ENCODE measurements at places on chromosomes 1 and 21.

- no peak for DNase-seq
Measured at GRCh38 chr1:11648732-11649158, 5.5 kb downstream of the FBXO2 start.

DNA sequence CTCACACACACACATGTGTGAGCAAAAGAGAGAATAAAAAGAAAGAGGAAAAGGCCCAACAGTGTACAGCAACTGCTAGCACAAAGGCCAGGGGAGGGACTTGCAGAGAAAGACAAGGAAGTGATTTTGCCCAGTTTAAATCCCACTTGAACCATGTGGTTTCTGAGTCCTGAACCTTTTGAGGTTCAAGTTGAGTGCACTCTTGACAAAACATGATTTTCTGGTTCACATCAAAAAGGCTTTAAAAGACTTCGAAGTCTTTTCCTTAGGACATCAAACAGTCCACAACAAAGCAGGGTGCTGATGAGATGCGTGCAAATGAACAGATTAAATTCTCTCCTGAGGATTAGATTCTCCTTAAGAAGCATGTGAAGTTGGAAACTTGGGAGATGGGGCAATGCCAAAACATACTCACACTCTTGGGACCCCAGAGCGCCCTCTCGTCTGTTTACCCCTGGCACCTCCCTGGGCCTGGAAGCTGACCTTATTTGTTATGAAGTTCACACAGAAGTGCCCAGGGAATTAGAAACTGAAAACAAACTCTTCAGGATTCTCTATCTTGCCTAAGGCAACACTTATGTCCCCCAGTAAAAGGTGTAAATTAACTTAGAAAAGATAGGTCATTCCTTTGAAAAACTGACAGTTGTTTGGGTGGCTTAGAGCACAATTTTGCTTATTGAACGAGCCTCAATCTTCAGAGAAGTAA is 31.5 kb downstream of the RNF220 start:
- no peak for DNase-seq

DNA sequence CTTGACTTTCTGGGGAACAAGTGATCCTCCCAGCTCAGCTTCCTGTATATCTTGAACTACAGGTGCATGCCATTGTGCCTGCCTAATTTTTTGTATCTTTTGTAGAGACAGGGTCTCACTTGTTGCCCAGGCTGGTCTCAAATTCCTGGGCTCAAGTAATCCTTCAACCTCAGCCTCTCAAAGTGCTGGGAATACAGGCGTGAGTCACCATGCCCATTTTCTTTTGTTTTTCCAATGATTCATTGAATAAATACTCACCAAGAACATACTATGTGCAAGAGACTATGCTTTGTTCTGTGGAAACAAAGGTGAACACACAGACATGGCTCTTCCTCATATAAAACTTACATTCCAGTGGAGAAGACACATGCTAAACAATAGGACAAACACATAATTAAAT is 407.8 kb upstream of the DAB1 start:
- no peak for DNase-seq

DNA sequence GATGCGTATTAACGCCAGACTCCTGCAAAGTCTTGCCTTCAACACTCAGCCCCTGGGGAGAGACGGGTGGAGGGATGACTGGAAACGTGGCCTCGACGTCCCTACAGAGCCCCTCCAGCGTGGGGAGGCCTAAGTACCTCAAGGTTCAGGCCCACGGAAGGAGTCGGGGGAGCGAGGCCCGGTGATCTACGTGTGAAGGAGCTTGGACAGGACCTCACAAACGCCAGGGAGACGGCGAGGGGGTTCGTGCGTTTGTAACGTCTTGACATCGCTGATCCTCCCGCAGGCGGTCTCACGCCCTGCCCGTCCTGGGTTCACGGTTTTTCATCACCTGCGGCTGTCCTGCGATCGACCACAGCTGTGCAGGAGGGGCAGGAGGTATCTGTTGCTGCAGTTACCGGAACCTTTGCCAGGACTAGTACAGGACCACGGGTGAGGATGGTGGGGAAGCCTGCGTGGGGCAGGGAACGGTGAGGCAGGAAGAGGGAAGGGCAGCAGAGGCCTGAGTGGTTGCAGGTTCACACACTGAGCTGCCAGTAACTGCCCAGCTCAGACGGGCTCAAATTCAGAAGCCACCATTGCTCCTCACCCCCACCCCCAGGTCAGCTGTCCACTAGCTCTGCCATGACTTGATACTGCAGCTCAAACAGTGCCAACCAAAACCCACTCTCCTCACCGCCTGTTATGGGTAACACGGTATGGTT is 889 bp upstream of the CCNL2 start:
- DNase-seq, result peak; percentile 21

- no peak for DNase-seq
Measured at GRCh38 chr1:94607398-94607797, 65.8 kb upstream of the F3 start.

DNA sequence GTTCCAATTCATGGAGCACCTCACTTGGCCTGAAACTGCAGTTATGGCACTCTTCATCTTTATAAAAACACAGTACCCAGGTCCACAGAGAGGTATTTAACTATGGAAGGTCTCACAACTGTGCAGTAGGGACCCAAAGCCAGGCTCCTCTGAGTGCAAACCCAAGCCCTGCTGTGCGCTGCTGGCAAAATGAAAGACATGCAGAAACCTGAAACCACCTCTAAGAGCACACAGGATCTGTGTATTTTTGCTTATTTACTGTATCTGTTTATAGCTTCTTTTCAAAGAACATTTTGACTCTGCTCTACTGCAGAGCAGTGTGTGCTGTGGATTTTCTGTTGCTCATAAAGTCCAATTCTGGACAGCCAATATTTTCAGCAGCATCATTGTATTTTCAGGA is 166.6 kb downstream of the DSCAM start:
- DNase-seq, result no peak

DNA sequence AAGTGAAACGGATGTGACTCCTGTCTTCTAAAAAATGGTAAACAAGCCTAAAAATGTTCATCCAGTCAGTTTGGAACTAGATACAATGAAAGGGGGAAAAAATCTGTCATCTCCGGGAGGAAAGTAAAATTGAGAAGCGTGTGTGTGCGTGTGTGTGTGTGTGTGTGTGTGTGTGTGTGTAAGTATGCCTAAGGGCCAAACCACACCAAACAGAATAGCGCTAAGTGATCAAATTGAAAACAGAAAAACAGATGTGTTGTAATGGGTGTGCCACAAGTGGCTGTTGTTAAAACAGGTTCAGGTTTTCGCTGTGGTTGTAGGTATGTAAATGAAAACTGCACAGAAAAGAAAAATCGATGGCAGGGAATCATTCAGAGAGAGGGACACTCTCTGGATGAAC is 106.7 kb downstream of the RNF220 start:
- DNase-seq, result no peak

GRCh38 chr1:167270349-167271092 is 49.8 kb downstream of the POU2F1 start:
- no peak for DNase-seq

DNA sequence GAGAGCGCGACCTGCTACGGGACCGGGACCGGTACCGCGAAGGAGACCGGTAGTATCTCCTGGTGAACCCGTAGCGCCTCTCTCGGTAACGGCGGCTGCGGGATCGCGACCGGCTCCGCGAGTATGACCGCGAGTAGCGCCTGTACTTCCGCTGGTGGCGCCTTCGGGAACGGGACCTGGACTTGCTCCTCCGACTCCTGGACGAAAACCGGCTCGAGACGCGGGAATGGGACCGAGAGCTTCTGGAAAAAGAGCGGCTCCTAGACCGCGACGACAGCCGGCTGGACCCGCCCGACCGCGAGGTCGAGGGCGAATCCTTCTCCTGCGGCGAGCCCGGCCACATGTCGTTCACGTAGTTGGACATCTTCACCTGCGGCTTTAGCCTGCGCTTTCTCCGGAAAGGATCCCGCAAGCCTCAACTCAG is 642 bp downstream of the RSRP1 start:
- no peak for DNase-seq

DNA sequence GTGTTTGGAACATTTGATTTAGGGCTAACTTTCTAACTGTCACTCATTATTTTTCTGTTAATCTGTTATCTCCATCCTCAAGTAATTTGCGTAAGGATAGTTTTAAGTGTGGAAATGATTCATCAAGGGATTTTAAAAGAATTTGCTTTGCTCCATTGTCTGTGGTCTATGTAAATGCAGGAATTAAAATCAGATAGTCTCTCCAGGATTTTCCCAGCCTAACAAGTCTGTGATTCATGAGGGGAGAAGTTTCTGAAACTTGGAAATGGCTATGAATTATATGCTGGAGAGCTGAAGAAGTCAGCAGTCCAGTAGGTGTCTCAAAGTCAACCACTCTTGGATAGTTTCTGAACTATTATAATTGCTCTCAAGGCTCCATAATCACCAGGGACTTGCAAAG is 264.5 kb downstream of the MRPL39 start:
- no peak for DNase-seq

- no peak for DNase-seq
Measured at GRCh38 chr1:58577654-58578030, 590 bp upstream of the TACSTD2 start.

- no peak for DNase-seq
Measured at GRCh38 chr1:232596666-232597303, 33.1 kb downstream of the SIPA1L2 start.

GRCh38 chr1:29569971-29570634 is 333.8 kb downstream of the PTPRU start:
- no peak for DNase-seq

DNA sequence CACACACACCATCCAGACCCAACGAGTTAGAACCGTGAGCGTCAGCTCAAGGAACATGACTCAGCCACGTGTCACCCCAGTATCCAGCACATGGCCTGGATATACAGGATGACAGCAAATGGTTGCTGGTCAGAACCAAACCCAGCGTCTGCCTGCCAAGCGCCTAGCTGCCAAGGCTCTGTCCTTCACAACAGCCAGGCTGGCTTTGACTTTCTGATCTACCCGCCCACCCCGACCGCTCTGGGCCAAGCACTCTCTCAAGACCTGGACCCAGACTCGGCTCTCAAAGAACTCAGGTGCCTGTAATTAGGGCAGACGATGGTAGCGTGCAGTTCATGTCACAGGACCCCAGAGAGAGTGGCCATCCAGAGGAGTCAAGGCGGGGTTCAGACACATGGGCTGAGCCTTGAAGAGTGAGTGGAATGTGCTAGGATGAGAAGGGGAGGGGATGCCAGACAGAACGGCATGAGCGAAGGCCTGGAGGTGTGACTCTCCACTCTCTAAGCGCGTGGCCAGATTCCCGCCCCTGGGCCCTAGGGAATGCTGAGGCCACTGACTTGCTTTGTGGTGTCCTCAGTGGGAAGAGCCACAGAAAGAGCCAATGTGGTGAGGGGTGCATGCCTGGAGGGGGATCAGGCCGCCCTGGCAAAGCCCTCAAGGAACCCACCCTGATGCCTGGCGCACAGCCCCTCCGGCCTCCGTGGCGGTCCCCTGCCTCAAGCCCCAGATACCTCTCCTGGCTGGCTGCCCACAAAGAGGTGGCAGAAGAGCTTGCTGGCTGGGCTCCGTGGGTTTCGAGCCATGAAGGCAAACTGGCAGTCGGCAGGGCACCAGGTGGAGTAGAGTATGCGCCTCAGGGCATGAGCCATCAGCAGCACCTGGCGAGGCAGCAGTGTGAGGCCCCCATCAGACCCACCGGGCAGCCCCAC is 7.0 kb downstream of the SH2D5 start:
- DNase-seq, result no peak

- DNase-seq, result peak; percentile 59
Measured at GRCh38 chr1:51189421-51190073, 46.5 kb upstream of the RNF11 start.

- DNase-seq, result no peak
Measured at GRCh38 chr1:222815440-222815765, 564 bp downstream of the DISP1 start.

DNA sequence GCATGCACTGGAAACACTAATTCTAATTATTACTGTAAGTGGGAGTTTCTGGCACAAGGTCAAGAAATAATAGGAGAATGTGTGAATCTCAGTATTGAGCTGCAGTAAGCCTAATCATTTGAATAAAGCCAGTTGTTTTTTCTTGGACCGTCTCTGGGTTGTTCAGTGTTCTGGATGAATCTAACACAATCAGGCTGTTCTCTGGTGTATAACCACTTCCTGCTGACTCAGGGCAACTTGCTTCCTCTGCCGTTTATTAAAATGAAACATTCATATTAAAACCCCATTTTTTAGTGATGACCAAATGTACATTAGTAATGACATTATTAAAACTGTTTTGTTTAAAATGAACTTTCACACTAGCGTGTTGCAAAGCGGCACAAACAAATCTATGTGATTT is 273.1 kb upstream of the SNX7 start:
- DNase-seq, result no peak

GRCh38 chr1:223770621-223771315 is 58.4 kb downstream of the CAPN2 start:
- no peak for DNase-seq

DNA sequence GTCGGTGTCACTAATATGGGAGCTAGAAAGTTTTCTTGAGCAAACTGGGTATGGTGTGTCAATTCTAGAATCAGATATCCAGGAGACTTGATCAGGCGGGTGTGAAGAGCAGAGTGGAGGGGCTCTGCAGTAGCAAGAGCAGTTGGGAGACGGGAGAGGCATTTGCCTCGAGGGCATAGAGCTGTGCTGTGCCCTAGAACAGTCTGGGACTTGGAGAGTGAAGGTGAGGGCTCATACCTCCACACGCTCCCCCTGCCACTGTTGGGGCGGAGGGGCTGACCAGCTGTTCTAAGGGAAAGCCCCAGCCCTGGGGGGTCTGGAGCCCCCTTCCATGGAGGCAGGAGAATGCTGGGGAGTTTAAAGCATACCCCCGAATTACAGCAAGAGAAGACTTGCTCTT is 33.8 kb downstream of the SIM2 start:
- no peak for DNase-seq

DNA sequence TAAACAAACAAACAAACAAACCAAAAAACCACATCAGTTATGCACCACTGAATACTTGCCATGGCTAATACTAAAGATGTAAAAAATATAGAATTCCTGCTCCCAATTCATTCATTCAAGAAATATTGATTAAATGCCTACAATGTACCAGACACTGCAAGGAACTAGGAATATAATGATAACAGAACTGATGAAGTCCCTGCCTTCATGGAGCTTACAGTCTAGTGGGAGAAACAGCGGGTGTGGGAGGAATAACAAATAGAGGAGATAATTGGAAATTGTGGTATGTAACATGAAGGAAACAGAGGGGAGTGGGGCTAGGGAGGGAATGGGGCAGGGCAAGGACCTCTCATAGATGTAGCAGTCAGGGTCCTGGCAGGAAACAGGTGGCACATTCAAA is 58.6 kb upstream of the NBL1 start:
- DNase-seq, result no peak

GRCh38 chr1:67815303-67816094 is 17.8 kb downstream of the GNG12 start:
- DNase-seq, result no peak

DNA sequence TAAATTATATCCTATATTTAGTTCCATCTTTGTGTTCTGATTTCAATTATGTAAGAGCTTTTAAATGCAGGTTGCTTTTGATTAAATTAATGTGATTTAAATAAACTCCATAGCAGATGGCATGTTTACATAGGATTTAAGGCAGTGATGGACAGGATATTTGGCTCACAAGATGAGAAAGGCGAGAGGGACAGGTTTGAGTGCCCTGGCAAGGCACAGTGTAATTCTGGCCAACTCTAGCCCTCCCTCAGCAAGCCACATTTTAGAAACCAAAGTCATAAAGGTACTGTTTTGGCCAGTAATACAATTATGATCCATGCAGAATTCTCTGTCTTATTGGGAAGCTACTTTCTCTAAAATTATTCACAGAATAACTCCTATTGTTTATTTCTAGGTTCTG is 50.6 kb upstream of the C1orf146 start:
- DNase-seq, result no peak

- no peak for DNase-seq
Measured at GRCh38 chr1:59232216-59232615, 64.7 kb upstream of the FGGY start.

- DNase-seq, result peak; percentile 35
Measured at GRCh38 chr1:209675565-209676154, 448 bp downstream of the G0S2 start.

Data from endothelial cell (in vitro differentiated cells).